ENCODE measurements at places on chromosomes 13 and 19. TPM values are rescaled to one million over a fixed set of nuclear protein-coding genes. Genes with fewer than 3 reads are reported as not detected.
A peak's percentile ranks its signal among the peaks of the same experiment; 100 is the strongest.

The CYP2A6 gene
- not detected for total RNA-seq

The IFNL1 gene
- 0.52 TPM for total RNA-seq

The MCEMP1 gene
- total RNA-seq, result not detected

The KLK15 gene
- total RNA-seq, result not detected

The ZNF331 gene
- 5.1 TPM for total RNA-seq

The ANKRD10 gene
- total RNA-seq, result 157 TPM

The PDCD2L gene
- total RNA-seq, result 12.6 TPM

The LRRC8E gene
- total RNA-seq, result 6.5 TPM

The ABCA7 gene
- total RNA-seq, result 14.3 TPM

The DENND1C gene
- 0.19 TPM for total RNA-seq

The NEK5 gene
- 0.50 TPM for total RNA-seq

The SLC25A23 gene
- 37.5 TPM for total RNA-seq

The TSEN34 gene
- 50.1 TPM for total RNA-seq

DNA sequence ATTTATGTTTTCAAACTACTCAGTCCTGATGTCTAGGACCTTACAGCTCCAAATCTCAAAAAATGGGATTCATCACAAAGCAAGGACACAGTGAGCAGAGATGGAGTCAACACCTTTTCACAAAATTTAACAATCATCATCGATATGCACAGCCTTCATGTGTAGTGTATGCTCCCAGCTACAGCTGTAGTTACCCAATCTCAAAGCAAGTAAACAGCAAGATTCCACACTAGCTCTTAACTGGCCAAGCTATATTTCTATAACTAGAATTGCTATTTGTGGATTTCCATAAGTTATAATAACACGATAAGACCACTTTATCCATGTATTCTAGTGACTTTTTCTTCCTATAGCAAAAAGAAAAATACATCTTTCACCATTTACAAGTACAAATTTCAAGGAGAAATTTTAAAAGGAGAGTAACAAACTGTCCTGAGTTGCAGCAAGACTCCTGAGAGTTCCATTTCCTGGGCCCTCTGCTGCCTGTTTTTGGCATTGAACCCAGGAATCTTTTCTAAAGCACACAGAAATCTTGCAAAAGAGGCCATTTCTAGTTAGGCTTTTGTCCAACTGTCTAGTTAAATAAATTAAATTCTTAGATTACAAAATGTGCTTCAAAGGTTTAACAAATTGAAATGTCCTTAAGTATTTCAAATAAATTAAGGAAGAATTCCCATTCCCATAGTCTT, 460.6 kb downstream of the FGF14 start:
- DNase-seq, result no peak

GRCh38 chr13:111980146-111980929, 86.6 kb upstream of the SOX1 start:
- DNase-seq, result no peak

GRCh38 chr19:12996406-12997094, 1.3 kb downstream of the NFIX start:
- DNase-seq, result no peak

DNA sequence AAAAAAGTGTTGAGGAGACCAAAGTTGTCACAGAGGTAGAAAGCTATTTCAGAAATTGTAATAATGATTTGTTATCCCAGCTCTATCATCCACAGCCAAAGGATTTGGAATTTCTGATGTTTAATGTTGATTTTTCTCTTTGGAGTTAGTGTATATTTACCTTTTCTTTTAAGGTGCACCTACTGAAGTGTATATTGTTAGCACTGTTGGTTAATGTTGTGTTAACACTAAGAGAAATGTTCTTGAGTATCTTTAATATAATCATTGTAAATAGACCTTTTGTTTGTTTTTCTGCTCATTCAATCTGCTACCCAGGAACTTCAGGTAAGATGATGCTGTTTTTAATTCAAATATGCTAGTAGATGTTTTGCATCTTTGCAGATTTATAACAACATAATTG, 57.5 kb downstream of the ZAR1L start:
- no peak for DNase-seq

- DNase-seq, result no peak
Observed at GRCh38 chr13:80677227-80677626, 336.3 kb upstream of the SPRY2 start.

GRCh38 chr13:39245688-39246087, 207.4 kb downstream of the NHLRC3 start:
- DNase-seq, result no peak

GRCh38 chr13:20350819-20351218, 118.7 kb upstream of the GJB6 start:
- peak; percentile 23 for DNase-seq

GRCh38 chr19:22617614-22618320, 16.4 kb upstream of the ZNF492 start:
- no peak for DNase-seq

GRCh38 chr19:4233282-4233853, 4.0 kb downstream of the EBI3 start:
- DNase-seq, result no peak

- no peak for DNase-seq
Observed at GRCh38 chr13:30652746-30653386, 35.1 kb downstream of the USPL1 start.

DNA sequence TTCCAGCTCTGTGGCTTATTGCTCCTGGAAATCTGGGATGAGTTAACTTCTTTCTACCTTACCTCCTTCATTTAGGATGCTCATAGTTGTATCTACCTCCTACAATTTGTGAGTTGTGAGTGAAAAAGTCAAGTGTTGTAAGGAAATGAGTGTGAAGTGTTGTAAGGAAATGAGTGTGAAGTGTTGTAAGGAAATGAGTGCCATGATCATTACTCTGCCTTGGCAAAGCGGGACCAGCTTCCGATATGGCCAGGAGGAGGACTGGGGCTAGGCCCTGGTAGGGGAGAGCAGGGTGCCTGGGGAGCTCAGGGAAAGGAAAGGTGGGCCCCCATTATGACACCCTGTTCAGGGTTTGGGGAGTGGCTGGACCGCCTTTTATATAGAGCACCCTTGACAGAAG, 435.2 kb downstream of the FGF9 start:
- DNase-seq, result no peak

GRCh38 chr13:96637039-96637438, 357.2 kb downstream of the OXGR1 start:
- DNase-seq, result no peak

- DNase-seq, result no peak
Observed at GRCh38 chr13:70189981-70190380, 81.7 kb upstream of the KLHL1 start.

DNA sequence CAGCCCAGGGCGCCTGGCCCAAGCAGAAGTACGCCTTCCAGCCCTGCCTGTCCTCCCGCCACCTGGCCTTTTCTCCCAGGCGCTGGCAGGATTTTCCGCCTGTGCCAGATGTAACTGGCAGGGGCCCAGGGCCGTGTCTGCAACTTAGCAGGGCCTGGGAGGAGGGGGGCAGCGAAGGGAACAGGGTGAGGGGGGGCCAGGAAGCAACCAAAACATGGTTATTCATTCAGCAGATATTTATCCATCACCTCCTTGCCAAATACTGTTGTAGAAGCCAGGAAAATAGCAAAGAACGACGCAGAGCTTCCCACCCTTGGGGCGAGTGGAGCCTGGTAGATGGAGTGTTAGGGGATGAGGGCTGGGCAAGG, 5.6 kb downstream of the TLE6 start:
- peak; percentile 76 for DNase-seq

- DNase-seq, result no peak
Observed at GRCh38 chr19:52094526-52095130, 937 bp downstream of the ZNF841 start.

DNA sequence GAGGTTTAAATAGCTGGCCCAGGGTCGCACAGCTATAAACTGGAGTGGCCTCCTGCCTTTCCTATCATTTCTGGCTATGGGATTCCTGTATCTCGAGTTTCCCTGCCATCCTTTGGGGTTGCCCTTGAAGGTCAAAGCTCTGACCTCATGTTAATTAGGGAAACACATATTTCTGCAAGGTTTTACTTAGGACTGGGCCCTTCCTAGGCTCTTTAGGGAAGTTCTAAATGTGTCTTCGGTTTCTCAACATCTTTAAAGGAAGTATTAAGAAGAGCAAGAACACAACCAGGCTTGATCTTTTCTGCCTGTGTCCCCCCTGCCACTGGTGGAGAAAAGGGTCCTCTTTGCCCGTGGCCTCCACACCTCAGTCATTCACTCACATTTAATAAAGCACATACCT, 10.8 kb downstream of the LCP1 start:
- no peak for DNase-seq

- no peak for DNase-seq
Observed at GRCh38 chr13:72805676-72806346, 23.9 kb downstream of the PIBF1 start.

- no peak for DNase-seq
Observed at GRCh38 chr19:49229416-49229815, 71.8 kb downstream of the TRPM4 start.

DNA sequence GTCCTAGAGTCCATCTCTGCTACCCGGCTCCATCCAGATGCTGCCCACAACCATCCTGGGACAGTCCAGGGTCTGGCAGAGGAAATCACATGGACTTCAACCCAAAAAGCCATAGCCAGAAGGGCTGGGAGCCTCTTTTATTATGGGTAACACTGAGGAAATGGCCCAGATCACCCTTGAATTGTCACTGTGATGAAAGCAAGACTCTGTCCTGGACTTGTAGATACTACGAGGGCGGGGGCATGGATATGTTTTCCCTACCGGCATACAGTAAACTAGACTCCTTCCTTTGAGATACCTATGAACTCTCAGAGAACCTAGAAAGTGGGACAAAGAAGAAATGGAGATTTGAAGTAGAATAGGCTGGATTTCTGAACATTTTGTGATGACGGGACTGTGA, 110.3 kb downstream of the LACC1 start:
- DNase-seq, result no peak

- DNase-seq, result peak; percentile 7
Observed at GRCh38 chr13:69857183-69857821, 250.3 kb upstream of the ATXN8OS start.

- DNase-seq, result no peak
Observed at GRCh38 chr13:91346850-91347201, 661 bp upstream of the MIR17HG start.

DNA sequence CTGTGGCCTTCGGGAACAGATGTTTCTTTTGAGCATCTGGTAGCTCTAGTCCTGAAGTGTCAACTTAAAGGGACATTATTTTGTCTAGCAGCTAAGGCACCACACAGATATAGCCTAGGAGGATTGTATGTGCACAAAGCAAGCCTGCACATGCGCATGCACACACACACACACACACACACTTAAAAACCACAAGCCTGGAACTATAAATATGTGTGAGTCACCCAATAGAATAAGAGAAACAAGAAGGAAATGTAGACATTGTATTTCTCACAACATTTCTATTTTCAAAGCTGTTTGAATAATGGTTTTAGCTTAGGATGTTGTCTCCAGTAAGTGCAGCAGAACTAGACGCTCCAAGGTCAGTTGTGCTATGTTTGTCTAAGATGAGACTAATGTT, 516.5 kb downstream of the SUCLA2 start:
- DNase-seq, result peak; percentile 88

DNA sequence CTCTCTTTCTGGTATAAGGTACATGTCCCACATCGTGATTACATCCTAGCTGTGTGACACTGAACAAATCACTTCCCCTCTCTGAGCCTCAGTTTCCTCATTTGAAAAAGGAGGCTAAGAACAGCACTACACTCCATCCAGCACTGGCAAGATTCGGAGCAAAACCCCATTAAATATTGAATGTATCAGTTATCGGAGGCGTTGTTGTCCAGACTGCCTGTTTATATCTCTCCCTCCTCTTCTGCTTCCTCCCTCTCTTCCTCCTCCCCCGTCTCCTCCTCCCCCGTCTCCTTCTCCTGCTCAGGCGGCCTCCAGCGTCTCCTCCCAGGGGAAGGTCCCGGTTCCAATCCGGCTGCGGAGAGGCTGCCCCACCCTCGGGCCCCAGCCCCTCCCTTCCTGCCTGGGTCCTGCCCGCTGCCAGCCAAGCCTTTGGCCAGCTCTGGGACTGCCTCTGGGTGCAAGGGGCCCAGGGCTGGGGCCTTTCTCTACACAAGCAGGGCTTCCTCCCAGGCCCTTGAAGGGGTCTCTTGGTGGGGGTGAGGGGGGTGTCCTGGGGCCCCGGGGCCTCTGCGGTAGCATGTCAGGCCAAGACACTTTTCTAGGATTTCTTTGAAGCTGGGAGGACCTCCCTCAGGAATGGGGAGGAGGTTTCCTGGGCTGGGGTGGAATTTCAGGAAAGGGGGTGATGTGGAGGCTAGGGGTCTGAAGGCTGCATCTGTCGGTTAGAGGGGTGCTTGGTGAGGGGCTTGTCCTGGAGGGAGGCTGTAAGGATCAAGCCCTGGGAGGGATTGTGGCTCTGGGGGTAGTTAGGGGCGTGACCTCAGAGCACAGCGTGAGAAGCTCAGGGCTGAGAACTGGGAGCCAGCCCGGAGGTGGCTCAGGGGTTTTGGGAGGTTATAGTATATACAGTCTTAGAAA, 1.9 kb downstream of the RRAS start:
- DNase-seq, result peak; percentile 54

DNA sequence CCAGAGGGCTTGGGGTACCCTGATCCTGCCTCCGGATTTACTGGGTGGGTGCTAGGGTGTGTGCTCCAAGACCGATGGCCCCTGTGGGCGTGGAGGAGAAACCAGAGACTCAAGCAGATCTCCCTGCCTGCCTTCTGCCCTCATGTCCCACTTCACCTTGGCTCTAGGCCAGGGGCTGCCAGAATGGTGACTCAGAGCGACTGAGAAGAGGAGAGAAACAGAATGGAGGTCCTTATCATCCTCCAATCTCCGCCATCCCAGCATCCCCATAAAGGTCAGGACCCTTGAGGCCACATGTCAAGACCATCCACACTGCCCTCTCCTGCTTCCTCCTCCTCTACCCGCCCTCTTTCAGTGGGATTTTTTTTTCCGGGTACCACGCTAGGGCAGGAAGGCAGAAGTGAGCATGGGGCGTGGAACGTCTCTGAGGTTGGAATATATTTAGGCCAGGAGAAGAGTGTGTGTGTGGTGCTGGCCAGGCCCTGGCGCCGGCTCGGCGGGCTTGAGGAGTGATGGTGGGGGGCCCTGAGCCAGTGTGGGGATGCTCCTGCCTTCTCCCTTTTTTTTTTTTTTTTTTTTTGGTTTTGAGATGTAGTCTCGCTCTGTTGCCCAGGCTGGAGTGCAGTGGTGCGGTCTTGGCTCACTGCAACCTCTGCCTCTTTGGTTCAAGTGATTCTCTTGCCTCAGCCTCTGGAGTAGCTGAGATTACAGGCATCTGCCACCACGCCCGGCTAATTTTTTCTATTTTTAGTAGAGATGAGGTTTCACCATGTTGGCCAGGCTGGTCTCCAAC, 22.3 kb downstream of the IER2 start:
- peak; percentile 79 for DNase-seq

DNA sequence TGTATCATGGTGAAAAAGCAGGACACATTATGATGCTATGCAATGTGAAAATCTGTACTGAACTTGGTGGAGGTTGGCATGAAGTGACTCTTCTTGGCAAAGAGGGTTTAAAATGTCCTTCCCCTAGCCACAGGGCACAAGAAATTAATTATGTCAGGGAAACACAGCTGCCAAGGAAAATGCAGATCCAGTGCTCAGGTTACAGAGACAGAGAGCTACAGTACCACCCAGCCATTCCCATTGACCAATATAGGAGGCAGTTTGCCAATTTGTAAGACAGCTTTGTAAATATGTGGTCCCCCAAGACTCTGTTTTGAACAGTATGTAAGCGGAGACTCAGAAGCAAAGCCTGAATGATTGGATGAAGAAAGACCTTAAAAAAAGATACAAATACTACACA, 69.4 kb upstream of the KLF12 start:
- peak; percentile 47 for DNase-seq

Data from astrocyte (in vitro differentiated cells and primary cell).